GM12865 (cell line): ENCODE measurements at places on chromosomes 6 and 20.

- DNase-seq = no peak
Measured at GRCh38 chr20:54844346-54844745, 369.0 kb downstream of the DOK5 start.

DNA sequence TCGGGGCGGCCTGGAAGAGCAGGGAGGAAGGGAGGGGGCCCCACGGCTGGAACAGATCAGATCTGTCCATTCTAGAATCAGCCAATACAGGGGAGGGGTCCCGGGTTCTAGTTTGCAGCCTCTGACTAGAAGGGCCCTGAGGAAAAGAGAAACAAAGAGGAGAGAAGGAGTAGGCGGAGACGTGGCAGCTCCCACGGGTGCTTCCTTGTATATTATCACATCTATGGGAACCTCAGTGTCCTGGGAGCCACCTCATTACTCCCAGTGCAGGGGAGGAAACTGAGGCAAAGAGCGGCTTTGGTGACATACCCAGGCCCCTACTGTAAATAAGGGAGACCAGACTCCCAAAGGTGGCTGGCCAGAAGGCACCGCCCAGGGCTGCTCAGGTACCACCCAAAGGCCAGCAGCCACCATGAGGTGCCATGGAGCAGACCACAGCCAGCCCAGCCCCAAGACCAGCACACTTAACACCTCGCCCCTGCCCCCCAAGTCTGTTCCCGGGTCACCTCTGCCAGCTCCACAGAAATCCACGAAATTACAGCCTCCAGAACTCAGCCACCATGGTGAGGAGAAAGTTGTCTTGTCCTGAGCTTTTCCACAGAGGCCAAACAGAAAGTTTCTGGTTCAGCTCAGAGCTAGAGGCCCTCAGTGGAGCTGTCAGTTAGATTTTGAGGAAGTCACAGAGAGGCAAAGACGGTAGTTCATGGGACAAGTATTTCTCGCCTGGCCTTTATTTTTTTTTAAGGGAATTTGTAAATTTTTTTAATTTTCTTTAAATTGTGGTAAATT is 2.1 kb downstream of the ZC3H12D start:
- DNase-seq = peak; percentile 50

- no peak for DNase-seq
Measured at GRCh38 chr20:47280228-47280627, 76.3 kb downstream of the ZMYND8 start.

DNA sequence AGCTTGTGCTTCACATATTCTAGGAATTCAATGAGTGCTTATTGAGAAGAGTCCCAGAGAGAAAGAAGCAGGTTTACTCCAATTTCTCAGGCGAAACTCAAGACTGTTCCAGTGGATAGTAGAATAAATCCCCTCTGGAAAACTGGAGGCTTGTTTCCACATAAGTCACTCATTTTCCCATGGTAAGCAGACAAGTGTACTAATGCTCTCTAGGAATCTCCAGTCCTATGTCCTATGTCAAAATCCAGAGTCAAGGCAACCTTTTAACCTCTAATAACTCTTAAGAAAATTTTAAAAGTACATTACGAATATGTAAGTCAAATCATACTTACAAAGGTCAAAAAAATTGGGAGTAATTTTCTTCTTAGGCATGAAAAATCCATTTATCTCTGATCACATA is 35.2 kb downstream of the SMLR1 start:
- no peak for DNase-seq

DNA sequence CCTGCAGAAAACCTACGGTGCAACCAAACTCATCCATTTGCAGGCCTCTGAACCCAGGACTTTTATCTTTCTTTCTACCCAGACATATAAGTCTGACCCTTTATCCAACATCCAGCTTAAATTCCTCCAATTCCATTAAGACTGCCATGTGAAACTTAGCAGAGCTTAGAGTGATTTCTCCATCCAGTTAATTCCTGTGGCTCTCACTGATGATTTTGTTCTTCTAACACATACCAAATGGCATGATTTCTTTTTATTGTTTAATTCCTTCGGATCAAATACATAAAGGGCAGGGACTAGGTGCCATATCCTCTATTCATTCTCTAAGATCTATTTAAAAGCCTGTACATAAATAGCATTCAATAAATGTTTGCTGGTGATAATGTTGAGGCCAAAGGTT is 92.9 kb downstream of the TASP1 start:
- DNase-seq = no peak

DNA sequence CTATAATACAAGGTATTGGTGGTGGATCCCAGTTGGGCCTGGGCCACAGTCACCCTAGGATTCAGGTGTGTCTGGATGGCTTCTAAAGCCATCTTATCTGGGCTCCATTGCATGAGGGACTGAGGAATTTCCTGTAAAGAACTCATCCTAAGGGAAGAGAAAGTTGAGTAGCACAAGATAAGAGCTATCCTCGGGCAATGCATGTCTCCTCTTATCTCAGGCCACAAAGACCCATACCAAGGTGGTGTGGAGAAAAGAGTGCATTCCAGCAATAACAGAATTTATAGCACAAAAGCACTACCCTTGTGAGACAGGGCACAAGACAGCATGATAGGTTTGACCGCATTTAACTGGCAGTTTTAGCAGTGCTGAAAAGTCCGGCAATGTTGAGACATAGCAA is 14.3 kb upstream of the MTRF1L start:
- DNase-seq = no peak

- no peak for DNase-seq
Measured at GRCh38 chr6:84854811-84855400, 90.5 kb upstream of the TBX18 start.

GRCh38 chr6:42509256-42509655 is 54.6 kb upstream of the UBR2 start:
- no peak for DNase-seq

DNA sequence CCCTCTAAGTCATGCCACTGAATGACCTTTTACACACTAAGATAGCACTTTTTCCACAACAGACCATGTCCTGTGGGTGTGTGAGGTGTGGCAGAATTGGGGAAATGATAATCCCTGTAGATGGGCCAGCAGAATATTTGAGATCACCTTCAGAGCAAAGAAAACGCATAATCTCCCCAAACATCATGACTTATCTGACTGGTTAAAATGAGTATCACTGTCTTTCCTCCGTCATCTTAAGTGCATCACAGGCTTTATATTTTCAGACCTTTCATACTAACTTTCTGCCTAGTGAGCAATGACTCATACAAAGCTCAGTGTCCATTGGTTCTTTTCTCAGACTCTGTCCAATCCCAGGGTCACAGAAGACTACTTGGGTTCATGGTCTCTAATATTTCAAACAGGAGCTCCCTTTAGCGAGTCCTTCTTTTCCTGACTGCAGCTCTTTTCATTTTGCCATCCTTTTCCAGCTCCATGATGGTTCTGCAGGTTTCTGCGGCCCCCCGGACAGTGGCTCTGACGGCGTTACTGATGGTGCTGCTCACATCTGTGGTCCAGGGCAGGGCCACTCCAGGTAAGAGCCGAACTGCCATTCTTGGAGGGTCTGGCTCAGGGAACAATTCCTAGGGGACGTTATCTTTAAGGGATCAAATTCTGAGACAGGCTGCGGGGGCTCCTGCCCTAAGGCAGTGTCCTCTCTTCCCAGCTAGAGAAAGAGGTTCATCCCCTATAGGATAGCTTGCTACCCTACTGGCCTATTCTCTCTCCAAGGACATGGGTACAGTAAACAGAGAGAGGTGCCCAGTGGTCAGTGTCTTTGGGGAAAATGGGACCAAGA is at the start of gene HLA-DPB1:
Gene HLA-DPB1 (plus strand): TSS at position 423 of the 838 bp plus-strand sequence. CDS start 52 bp downstream, at position 475.
- DNase-seq = peak; percentile 91

DNA sequence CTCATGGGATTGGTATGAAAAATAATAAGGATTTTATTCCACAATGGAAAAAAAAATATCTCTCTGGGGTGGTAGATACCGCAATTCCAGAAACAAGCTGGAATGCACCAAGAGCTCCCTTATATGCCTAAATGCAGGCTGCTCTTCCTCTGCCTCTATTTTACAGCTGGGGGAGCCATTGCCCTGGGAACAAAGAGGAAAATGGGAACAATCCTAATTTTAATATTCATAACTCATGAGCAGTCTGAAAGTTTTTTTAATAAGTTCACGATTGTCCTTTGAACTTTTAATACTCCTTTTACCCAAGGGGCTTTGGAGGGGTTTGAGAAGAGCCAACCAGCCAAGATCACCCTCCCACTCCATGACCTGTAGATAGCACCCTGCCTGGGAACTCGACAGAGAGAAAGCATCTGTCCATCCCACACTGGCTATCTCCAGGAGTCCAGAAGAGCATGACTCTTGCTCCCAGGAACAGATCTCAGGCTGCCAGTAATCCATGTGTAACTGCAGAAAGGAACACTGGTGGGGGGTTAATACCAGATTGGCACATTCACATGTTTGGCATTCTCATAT is 74.7 kb downstream of the CD83 start:
- no peak for DNase-seq

DNA sequence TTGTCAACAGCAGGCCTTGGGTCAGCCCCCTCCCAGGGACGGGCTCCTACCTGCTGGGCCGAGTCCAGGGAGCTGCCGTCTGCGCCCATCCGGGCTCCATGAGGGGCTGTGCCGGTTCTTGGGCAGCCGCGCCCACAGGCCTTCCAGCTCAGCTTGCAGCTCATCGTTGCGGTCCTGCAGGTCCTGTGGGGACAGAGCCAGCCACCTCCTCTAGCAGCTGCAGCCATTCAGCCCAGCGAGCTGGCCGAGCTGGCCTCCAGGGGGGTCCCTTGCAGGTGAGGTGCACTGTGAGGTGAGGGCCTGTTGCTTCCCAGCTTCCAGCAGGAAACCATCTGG is 74.4 kb downstream of the GINS1 start:
- DNase-seq = no peak

DNA sequence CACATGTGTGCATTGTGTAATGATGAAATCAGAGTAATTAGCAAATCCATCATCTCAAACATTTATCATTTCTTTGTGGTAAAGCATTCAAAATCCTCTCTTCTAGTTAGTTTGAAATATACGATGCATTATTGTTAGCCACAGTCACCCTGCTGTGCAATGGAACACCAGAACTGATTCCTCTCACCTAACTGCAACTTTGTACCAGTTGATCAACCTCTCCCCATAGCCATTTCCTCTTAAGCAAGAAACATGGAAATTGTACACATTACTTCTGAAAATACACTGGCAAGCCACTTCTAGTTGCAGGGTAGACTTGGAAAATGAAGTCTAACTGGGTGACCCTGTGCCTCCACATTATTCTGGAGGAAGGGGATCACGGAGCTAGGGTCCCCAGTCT is 58.1 kb upstream of the ESR1 start:
- DNase-seq = no peak

GRCh38 chr6:145502416-145502815 is 232.9 kb downstream of the EPM2A start:
- DNase-seq = no peak

DNA sequence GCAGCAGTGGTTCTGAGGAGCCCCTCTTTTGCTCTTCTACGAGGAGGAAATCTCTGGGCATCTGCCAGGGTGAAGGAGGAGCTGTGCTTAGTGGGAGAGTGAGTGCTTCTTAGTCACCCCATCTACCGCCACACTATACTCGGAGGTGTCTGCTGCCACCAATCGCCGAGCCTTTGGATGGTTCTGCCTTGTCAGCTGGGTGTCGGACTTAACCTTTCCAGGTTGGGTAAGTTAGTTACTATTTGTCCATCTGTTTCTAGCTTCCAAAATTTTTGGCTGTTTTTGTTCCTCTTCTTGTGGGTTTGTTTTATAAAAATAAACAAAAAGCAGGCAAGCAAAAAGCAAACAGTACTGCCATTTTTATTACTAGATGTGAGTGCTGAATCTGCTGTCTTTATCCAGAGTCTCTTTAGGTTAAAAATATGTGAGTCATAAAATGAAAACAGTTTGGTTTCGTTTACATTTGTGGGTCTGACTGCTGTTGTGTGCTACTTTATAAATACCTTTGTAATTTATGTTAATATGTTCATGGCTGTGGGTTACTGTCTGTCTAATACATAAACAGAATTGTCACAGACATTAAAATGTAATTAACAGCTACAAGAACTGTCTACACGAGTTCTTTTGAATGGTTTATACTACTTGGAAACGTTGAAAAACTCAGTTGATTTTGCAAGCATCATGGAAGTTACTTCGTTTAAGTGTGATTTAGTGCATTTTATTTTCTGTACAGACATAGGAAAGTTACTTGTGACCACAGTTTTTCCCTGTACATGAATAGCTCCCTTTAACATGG is 89.2 kb downstream of the ARID1B start:
- peak; percentile 54 for DNase-seq

DNA sequence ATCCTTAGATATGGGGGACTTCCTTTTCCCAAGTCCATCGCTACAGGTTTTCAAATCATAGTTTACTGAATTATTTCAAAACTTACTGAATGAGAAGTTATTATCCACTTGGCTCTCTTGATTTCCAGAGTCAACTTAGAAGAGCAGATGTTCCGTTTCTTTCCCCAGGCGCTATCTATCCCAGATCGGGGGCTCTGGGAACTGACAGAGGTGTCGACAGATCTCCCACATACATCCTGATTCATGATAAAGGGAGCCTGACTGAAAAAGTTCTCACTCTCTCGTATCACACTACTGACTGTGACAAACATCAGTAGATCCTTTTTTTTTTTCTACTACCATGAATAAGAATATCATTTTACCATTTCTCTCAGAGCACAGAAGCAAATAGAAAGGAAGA is 654.8 kb downstream of the RNF144B start:
- DNase-seq = no peak

DNA sequence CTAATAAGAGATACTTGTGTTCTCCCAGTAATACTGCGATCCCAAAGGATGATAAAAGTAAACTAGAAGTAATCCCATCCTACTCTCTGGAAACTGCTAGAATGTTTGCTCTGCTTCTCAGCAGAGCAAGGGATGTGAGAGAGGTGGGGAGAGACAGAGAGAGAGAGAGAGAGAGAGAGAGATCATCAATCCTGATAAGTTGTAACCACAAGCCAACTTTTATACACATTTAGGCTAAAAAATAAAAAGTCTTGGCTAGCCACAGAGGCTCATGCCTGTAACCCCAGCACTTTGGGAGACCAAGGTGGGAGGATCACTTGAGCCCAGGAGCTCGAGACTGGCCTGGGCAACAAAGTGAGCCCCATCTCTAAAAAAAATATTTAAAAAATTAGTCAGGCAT is 16.0 kb upstream of the TRIM38 start:
- no peak for DNase-seq

GRCh38 chr6:152293404-152293803 is 343.8 kb downstream of the SYNE1 start:
- no peak for DNase-seq

- no peak for DNase-seq
Measured at GRCh38 chr6:83303426-83303825, 110.3 kb downstream of the RWDD2A start.

- DNase-seq = no peak
Measured at GRCh38 chr6:25769983-25770382, 15.4 kb downstream of the SLC17A4 start.

DNA sequence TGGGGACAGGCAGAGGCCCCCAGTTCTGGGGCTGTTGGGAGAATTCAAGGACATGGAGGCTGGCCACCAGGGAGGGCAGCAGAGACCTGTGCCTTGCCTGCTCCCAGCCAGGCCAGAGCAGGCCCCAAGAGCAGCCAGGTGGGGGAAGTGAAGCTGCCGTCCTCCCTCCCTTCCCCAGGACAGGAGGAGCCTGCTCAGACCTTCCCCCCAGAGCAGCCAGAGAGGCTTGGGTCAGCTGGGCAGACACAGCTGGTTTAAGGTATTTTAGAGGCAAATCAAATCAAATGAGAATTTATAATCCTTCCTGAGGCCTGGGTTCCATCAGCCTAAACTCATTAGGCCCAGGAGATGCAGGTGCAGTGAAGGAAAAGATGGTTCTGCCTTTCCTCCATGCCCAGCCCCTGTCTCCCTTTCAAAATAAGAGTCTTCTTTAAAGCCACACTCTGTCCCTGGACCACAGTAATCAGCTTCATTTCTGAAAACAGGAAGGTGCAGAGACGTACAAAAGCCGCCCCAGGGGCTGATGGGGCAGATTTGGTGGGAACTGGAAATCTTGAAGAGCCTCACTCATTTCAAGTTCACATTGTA is 21.7 kb downstream of the BMP7 start:
- no peak for DNase-seq
